ENCODE measurements at places on chromosomes 1 and 21. TPM values are rescaled to one million over a fixed set of nuclear protein-coding genes. Genes with fewer than 3 reads are reported as not detected.
A peak's percentile ranks its signal among the peaks of the same experiment; 100 is the strongest.

GRCh38 chr21:39633770-39634181 is 21.0 kb downstream of the B3GALT5 start:
- peak; percentile 78 for DNase-seq

- no peak for DNase-seq
Measured at GRCh38 chr1:84693005-84693404, 2.7 kb upstream of the SSX2IP start.

Gene ADCY10
- 0.17 TPM for total RNA-seq

Gene LCE2C
- not detected for total RNA-seq

DNA sequence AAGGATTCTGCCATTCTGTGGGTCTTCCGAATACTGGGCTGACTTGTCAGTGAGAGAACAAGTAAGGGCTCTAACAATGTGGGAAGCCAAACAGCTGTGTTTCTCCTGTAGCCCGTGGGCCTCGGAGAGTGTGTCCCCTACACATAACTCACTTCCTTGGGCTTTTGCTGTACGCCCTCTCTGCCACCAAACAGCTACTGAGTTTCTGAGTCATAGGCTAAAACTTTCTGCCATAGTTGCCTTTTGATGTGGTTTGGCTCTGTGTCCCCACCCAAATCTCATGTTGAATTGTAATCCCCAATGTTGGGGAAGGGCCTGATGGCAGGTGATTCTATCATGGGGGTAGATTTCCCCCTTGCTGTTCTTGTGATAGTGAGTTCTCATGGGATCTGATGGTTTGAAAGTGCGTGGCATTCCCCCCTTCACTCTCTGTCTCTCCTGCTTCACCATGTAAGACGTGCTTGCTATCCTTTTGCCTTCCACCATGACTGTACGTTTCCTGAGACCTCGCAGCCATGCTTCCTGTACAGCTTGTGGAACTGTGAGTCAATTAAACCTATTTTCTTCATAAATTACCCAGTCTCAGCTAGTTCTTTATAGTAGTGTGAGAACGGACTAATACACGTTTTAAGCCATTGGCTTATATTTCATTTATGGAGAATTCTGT is 194.8 kb upstream of the HMCN1 start:
- no peak for DNase-seq

DNA sequence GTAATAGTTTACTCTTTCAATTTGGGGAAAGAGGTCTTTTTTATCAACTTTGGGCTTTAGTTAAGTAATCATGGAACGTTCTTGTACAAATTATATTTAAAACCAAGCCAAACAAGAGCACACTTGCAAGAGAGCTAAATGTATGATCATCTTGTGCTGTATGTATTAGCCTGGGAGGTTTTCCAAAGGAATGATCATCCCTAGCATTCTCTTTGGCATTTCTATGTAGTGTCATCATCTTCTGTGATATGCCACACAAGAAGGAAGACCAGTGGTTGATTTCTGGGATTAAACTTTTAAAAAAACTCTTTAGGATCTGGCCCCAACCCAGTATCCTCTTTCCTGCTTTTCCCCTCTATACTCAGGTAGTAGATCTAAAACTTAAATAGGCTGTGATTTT is 38.4 kb upstream of the KCNQ4 start:
- DNase-seq, result no peak

GRCh38 chr1:243620096-243620495 is 229.9 kb downstream of the AKT3 start:
- DNase-seq, result no peak

Gene TSSK3
- 1.0 TPM for total RNA-seq

- peak; percentile 53 for DNase-seq
Measured at GRCh38 chr1:186888367-186888766, 59.6 kb downstream of the PLA2G4A start.

GRCh38 chr1:53495633-53496345 is 36.6 kb downstream of the DMRTB1 start:
- no peak for DNase-seq

DNA sequence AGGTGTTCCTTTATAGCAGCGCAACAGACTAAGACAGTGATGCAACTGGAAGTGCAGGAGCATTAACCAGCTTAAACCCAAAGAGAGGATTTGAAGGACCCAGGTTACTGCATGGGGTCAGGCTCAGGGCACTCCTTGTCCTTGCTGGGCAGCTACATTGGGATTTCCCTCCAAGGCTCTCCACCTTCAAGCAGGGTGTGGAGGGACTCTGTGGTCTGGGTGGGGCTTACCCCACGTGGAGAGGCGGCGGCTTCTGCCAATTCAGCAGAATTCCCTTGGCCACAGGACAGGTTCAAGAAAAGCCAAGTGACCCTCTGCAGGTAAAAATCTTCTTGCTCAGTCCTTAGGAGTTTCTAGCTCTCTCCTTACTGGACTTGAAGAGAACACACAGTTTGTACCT is 6.5 kb downstream of the RRP1B start:
- no peak for DNase-seq

Gene NFIA
- 8.7 TPM for total RNA-seq

DNA sequence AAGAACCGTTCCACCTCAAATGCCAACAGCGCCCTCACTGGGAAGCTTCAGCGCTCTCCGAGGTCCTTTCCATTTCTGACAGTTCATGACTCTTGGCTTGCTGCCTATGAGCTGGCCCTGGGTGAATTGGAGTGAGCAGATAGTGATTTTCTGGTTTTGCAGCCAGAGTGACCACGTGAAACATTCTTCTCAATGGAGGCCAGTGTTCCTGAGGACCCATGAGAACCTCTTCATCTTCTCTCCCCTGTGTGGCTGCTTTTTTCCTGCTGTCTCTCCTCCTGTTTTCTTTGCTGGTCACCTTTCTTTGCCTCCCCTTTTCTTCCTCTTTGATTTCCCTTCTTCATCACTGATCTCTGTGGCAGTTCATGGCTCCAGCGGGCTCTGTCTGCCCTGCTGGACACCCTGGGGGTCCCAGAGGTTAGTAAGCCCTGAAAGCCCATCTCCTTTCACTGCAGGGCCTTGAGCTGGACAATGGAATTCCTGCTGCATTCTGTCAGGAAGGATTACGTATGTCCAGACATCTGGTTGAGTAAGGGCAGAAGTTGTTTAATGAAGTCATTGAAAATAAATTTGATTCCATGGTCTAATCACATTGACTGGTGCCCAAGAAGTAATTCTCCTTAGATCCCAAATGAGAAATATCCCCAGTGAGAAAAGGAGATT is 29.9 kb downstream of the VASH2 start:
- no peak for DNase-seq

Gene C1orf87
- total RNA-seq, result not detected

GRCh38 chr1:83555871-83556270 is 443.1 kb downstream of the TTLL7 start:
- no peak for DNase-seq

Gene TCHHL1
- total RNA-seq, result not detected

GRCh38 chr1:180544050-180544449 is 14.7 kb upstream of the OVAAL start:
- no peak for DNase-seq

DNA sequence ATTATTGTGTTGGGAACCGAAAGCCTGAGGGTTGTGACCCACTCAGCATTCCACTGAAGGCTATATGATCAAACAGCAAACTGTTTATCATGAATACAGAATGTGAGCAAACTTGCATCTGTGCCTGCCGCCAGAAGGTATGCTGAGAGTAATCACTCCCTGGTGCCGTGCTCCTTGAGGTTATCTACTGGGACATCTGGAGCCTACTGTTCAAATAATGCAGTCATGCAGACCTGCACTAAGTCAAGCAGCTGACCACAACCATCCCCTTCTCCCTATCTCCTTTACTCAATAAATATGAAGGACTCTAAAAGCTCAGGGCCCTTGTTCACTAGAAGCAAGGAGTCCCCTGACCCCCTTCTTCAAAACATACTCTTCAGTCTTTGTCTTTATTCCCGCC is 13.5 kb downstream of the GSTM5 start:
- no peak for DNase-seq

- DNase-seq, result no peak
Measured at GRCh38 chr1:19112891-19113696, 97.0 kb downstream of the UBR4 start.

Gene PTPN7
- not detected for total RNA-seq

Gene SPRR2A
- total RNA-seq, result 2.7 TPM

DNA sequence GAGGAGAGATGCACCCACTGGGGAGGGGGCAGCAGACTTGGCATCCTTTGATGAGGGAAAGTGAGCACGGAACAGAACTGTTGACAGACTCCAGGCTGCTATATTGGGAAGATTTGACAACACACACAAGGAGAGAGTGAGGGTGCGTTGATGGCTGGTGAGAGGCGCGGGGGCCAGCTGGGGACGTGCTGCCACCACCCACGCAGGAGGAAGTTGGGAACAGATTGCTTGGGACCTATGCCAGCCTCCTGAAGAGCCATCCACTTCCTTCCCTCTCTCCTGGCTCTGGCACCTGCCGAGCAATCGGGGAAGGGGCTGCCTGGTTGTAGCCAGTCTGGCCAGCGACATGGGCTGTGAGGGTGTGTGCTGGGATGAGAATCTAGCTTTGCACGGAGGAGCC is 223.7 kb upstream of the CSF3R start:
- DNase-seq, result no peak

DNA sequence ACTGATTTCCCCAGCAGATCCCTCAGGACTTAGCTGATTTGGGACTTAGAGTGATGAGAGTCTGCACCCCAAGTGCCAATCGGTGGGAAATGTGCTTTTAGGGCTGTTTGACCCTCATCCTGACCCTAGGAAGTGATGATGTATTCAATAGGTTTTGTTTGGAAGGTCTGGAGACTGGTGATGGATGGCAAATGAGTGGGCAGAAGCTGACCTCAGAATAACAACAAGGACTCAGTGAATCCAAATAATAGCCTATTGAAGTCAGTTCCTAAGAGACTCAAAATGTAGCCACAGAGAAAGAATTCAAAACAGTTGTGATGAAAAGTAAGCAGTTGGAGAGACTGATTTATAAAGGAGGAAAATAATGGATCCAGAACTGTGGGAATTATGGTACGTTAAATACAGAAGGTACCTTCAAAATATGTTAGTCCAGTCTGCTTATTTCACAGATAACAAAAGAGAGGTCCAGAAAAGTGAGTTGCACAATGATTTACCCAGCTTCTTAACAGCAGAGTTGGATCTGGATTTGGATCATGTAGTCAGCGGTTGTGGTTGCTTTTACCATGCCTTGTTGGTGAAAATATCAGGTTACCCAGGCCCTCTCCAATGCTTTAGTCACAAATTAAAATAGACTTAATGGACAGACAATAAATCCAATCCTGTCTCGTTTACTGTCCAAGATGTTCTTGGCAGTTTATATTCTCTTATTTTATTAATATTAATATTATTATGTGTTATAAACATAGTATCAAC is 123.0 kb upstream of the PTBP2 start:
- DNase-seq, result no peak

GRCh38 chr1:51661081-51661518 is 44.2 kb downstream of the OSBPL9 start:
- peak; percentile 83 for DNase-seq

GRCh38 chr1:15952317-15953258 is 23.3 kb downstream of the ZBTB17 start:
- peak; percentile 99 for DNase-seq

DNA sequence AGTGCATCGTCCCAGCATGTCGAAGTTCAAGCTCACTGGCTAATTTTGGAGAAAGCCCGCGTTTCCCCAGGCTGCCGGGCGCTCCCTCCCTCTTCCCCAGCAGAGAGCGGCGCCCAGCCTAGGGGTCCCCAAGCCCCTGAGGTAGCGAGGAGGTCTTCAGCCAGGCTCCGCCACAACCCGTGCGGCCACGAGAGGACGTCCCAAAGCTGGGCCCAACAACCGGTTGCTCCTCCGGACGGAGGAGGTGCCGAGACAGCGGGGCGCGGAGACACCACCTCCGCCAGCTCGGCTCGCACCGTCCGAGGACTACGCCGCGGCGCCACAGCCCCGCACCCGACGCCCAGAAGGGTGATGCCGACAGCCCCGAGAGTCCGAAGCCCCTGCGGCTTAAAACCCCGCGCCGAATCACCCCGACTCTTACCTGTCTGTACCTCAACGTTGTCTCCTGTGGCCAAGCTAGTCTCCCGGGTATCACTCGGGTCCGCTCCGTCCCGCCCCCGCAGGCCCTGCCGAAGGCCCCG is at the start of gene DENND2C:
TSS of gene DENND2C (minus strand) at position 488 of the 521 bp plus-strand sequence. CDS start 44,065 bp downstream, outside the sequence.
- no peak for DNase-seq
